ENCODE measurements at places on chromosomes 7 and 10.

DNA sequence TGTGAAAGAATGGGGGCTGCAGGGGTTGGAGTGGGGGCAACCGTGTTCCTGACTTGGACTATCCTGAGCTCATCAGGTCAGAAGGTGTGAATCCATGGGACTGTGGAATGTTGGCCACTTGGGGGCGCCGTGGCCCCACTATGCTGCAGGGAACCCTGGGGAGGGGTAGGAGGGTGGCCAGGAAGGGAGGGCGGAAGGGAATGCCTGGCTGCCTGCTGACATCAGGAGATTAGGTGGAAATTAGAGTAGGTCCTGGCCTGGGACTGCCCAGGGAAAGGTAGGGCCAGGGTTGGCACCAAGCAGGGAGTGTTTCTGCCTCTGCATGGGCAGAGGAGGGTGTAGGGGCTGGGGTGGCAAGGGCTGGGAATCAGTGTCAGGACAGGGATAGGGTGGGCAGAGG is 65.8 kb upstream of the PRSS58 start:
- DNase-seq = peak; percentile 64

DNA sequence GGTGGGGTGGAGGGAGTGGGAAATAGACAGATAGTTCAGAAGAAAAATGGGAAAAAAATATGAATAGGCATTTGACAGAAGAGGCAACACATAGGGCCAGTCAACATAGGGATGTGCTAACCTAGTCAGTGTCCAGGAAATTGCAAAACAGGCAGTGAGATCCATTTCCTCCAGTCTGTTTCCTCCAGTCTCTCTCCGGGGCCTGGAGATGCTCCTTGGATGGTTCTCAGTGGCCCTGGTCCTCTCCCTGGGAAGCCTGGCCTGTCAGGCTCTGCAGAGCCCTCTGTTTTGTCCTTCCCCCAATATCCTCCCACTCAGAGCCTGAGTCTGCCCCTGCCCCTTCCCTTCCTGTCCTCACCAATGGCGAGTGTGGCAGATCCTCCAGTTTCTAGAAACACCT is 52.6 kb downstream of the SYPL1 start:
- DNase-seq = no peak

GRCh38 chr10:14683256-14683655 is 91.4 kb downstream of the FAM107B start:
- DNase-seq = no peak

DNA sequence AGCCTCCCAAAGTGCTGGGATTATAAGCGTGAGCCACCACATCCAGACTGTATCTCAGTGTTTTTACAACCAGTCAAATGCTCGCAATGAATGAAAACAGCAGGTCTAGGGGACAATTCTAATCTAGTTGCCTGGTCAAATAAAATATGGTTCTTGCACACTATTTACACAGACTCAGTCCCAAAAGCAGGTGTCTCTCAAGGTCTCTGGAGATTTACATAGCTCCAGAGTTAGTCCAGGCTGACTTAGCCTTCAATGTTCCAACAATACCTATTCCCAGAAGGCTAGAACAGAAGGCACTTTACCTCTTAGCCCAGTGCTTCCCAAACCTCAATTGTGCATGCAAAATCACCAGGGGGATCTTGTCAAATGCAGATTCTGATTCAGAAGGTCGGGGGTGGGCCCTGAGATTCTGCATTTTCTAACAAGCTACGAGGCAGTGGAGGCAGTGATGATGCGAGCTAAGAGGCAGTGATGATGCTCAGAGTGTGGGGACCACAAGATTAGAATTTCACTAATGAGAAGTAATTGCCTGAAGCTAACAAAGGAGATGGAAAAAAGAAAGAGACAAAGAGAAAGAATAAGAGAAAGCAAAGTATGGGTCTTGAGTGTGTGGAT is 6.4 kb downstream of the KIAA1549 start:
- DNase-seq = no peak

DNA sequence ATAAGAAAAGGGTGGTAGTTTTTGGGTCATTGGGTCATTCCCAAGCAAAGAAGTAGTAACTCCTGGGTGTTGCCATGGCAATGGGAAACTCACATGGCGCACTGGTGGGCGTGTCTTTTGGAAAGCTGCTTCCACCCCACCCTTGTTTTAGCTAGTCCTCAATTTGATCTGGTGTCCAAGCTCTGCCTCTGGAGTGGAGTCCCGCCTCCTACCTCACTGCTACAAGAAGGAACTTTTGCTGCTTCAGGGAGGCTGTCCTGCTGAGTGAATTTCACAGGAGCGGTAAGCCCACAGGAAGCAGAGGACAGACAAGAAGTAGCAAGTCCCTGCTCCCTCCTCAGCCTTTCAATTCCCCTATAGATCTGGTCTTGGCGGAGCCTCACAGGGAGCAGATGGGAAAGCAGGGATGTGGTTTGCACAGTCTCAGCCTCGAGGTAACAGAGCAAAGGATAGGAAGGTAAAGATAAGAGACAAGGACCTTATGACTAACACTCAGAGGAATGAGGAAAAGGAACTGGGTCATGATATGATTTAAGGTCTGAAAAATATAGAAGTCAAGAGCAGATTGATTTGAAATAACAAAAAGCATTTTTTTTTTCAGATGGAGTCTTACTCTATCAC is 700.3 kb downstream of the TNS3 start:
- no peak for DNase-seq

GRCh38 chr10:111871458-111871857 is 312.1 kb downstream of the GPAM start:
- DNase-seq = no peak

- no peak for DNase-seq
Observed at GRCh38 chr7:40923626-40924025, 779.3 kb downstream of the INHBA start.

DNA sequence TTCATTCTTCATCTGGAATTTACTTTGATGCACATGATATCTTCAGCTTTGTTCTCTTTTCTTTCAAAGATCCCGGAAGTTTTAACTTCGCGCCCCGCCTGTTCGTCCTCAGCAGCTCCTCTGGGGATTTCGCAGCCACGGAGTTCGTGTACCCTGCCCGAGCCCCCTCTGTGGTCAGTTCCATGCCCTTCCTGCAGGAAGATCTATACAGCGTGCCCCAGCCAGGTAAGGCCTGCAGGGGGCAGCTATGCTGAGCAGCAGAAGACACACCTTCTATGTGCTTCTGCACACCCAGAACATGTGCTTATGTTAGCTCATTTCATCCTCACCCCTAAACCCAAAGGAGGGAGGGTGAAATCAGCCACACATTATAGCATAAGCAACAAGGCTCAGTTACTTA is 79.7 kb upstream of the LYZL2 start:
- DNase-seq = no peak

- DNase-seq = no peak
Observed at GRCh38 chr7:41447450-41448042, 255.3 kb downstream of the INHBA start.

GRCh38 chr7:158519633-158520174 is 67.9 kb downstream of the PTPRN2 start:
- no peak for DNase-seq

DNA sequence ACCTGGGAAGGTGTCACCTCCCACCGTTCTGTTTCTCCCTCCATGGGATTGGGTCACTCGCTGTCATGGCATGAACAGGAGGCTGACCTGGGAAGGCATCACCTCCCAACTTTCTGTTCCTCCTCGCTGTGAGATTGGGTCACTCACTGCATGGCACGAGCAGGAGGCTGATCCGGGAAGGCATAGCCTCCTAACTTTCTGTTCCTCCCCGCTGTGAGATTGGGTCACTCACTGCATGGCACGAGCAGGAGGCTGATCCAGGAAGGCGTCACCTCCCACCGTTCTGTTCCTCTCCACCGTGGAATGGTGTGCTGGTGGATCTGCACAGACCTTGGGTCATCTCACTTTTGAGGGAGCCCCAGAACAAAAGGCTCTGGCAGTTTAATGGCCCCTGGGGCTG is 239.2 kb upstream of the PRKCQ start:
- no peak for DNase-seq

DNA sequence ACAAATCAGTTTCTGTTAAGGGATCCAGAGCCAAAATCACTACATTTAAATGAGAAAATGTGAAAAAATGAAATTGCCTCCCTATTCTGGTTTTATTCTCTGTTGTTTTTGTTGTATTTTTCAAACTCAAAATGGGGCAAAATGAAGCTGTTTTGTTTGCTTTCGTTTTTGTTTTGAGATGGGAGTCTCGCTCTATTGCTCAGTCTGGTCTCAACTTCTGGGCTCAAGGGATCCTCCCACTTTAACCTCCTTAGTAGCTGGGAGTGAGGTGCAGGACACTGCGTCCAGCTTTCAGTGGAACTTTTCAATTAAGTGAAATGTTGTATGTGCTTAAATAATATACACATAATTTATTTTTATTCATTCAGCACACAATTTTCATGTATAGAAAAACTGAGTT is 205.0 kb downstream of the SORCS1 start:
- no peak for DNase-seq

DNA sequence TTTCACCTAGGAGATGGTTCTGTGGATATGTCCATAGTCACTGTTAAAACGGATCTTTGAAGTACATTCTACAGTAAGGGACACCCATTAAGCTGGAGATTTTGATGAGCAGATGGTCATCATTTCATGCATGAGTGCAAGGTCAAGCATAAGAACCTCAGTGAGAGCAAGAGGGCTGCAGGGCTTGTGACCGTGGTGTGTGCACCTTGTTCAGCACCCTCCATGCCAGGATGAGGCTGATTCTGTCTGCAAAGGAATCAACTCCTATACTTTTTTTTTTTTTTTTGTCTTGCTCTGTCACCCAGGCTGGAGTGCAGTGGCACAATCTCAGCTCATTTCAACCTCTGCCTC is 17.6 kb downstream of the PDSS1 start:
- no peak for DNase-seq

Measured in trophoblast cell (in vitro differentiated cells and primary cell).